Urinary bladder (tissue), 4 donors: ENCODE measurements at places on chromosomes 5 and 9. TPM values are rescaled to one million over a fixed set of nuclear protein-coding genes. Genes with fewer than 3 reads are reported as not detected.

- DNase-seq = no peak
Observed at GRCh38 chr5:1794901-1795290, 4.7 kb downstream of the MRPL36 start.

DNA sequence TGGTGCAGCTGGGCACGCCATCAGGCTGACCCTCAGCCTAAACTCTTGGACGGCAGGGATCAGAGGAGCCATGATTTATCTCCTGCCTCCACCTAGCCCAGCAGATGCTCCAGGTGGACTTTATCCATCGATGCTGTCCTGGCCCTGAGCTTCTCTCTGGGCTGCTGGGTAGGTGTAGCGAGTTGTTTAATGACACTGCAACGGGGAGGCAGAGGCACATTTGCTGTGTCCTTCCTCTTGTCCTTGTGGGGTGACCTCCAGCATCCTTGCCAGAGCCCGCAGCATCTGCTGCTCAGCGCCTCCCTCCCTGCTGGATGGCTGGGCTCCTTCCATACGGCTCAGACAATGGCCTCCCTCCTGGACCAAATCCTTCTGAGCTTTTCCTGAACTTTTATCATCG, 103.1 kb upstream of the IRX4 start:
- no peak for DNase-seq

DNA sequence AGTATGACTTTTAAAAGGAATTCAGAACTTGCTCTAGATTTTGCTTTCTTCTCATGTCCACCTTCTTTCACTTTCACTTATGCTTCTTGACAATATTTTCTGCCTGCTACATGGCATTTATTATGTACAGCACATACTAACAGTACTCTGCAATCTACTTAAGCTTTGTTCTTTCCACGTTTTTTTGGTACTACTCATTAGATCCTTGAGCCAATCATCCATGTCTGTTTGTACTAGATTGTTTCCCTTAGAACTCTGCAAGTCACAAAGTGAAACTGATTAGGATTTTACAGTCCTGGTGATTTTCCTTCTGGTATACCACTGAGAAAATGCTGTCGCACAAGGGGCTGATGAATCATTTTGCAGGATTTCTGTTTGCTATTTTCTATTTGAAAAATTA, 78.3 kb downstream of the PARP8 start:
- no peak for DNase-seq

DNA sequence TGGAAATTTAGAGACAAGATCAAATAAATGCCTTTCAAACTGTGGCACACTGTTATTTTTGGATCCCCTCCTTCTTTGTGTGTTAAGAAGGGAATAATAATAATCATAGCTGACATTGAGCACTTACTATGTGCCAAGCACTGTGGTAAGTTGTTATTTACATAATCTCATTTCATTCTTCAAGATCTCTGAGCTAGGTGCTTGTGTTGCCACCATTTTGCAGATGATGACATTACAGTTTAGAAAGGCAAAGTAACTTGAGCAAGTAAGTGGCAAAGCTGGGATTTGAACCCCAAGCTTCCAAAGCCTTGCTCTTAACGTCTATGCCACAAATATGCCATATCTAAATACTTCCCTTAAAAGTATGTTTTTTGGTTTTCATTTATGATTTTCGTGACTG, 121.8 kb upstream of the TMEM161B start:
- no peak for DNase-seq

DNA sequence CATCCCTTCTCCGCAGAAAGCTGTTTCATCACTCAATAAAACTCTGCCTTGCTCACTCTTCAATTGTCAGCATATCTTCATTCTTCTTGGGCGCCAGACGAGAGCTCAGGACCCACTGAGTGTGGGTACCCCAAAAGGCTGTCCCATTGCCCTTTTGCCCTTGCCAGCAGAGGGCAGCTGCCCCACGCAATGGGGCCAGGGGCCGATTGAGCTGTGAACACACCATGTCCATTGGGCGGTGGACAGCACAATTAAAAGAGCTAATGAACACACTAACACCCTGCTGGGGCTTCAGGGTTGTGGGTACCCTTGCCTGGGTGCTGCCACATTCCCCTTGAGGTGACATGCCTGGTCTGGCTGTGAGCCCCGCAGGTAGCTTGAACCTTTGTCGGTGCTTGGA, 487.2 kb upstream of the NUDT12 start:
- DNase-seq = no peak

The IFNA21 gene
- total RNA-seq = not detected

The ANKRD20A1 gene
- total RNA-seq = 1.6 TPM

The SLC25A2 gene
- 0.69 TPM for total RNA-seq
